ENCODE measurements at places on chromosomes 1 and 21.
A peak's percentile ranks its signal among the peaks of the same experiment; 100 is the strongest.

GRCh38 chr1:213159376-213159775 lies 108.3 kb downstream of the RPS6KC1 start:
- no peak for DNase-seq

DNA sequence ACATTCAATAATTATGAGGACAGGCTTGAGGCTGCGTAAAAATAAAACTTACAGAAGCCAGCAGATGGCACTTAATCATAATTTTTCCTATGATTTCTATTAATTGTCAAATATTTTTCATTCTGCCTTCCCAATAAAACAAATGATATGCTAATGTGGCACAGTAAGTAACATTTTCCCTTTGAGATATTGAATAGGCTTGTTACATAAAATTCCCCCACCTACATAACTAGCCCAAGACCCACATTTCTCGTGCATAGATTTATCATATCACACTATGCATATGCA lies 55.4 kb upstream of the PTGFRN start:
- DNase-seq: no peak

DNA sequence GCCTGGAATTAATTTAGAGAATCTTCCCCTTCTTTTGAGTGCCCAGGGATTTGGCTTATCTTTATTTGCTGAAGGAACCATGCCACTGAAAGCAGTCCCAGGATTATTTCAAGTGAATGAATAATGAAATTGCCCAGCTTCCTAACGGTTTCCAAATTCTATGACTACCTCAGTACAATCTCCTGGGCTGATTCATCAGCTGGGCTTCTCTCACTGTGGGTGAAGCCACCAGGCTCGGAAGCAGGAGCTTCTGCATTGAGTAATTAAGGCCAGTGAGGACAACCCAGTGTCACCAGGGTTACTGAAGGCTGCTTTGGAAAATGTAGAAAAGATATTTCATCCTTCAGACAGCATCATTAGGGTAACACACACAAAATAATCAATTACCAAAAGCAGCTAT lies 169.8 kb downstream of the DAB1 start:
- no peak for DNase-seq

- DNase-seq: no peak
Observed at GRCh38 chr1:226886122-226886901, 15.9 kb downstream of the PSEN2 start.

DNA sequence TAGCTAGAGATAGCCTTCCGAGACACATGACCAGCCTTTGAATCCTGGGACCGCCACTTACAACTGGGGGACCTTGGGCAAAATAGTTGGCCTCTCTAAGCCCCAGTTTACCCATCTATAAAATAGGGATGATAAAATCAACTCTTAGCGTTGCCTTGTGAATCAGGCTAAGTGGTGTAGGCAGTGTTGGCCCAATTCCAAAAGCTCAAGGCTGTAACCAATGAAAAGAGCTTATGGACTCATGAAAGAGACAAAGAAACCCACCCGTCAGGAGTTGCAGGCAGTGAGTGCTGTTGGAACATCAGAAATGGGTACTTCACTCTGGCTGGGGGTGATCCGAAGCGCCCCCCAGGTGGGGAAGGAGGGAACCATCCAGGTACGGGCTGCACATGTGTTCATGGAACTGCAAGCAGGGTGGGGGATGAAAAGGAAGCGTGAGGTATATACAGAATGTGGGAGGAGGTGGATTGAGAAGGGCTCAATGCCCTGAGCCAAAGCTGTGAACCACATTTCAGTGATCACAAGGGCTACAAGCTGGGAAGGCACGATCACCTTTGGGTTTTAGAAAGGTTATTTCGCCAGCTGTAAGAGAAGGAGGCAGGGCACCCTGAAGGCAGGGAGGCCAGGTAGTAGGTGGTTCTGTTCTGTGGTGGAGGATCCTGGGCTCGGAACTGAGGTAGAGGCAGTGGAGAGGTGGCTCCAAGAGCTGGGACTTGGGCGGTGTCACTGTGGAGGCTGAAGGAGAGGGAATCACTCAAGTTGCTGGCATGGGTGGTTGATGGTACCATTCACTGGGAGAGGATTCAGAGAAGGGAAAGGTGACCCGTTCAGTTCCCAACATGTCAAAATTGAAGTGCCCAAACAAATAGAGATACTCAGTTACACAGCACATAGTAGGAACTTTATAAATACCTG lies 11.4 kb upstream of the KIAA1614 start:
- no peak for DNase-seq

DNA sequence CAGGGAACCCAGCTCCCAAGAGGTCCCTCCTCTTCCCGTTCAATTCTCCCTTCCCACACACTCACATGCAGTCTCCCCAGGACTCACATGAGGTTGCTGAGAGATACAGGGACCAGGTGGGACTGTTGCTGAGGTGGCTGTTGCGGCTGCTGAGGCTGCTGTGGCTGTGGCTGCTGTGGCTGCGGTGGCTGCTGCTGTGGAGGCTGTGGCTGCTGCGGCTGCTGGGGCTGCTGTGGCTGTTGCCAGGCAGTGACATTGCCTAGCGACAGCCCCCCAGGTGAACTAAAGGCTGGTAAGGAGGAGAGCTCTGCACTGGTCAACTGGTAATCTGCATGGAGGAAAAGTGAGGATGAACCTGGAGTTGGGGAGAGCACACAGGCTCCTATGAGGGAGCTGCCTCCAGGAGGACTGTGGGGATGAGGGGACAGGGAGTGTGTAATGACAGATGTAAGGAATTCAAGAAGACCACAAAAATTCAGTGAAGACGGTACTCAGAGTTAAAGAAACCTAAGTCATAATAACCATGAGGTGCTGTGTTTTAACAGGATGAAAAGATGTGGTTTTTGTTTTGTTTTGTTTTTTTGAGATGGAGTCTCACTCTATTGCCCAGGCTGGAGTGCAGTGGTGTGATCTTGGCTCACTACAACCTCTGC lies 31.8 kb downstream of the MEF2D start:
- no peak for DNase-seq

DNA sequence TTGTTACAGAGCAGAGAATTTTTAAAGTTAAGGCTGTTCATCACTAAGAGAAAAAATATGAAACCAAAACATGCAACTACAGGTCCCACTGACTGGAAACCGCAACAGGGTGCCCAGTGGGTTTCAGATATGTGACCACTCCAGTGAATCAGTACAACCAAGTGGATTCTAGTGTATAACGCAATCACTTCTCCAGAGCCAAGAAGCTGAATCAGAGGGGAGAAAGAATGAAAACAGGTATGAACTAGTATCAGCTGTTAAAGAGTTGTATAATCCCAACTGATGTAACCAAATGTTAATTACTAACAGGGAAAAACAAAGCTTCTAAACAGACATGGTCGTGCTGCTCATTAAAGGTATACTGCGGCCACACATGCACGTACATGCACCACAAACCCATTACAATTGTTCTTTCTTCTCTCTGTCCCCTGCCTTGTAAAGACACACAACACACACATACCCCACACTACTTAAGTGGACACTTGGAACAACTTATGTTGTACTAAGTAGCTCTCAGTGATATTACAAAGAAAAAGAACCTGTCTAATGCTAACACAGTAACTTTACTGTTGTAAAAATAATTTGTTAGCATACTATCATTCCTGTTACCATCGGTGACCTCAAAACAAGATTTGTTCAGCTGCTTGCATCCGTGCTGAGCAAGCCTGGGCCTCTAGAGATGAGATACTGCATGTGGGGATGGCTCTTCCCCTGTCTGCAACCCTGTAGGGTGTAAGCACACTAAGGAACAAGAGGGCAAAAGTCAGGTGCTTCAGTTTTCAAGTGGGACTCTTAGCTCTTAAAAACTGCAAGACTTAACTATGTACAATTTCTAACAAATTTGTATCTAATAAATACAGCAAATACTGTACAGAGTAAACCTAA lies 74.2 kb downstream of the PTPN14 start:
- DNase-seq: peak; percentile 56

DNA sequence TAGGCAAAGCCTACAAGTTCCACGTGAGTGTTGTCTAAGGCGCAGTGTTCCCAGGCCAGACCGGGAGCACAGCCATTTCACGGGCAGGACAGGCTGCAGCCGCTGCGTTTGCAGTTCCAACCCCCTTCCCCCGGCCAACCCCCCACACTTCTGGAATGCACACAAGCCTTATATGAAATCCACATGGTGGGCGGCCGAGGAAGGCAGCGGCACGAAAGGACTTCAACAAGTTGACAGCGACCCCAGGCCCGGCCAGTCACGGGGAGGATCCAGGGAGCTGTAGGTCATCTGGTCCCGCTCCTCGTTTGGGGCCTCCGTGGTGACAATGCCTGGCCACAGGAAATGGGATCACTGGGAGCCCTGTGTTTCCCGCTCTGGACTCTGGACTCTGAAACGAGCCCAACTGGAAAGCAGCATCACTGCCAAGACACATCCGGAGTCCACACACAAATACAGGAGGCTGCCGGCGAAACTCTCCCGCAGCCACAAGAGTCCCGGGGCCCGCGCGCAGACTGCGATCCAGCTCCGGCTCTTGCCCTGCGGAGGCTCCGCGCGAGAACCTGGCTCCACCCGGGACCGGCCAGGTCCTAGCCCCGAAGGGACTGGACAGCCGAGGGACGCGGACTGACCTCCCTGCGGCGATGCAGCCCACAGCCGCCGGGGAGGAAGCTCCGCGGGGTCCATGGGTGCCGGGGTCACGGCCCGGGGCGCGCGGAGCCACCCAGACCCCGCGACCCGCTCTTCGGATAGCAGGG lies 794 bp downstream of the NID1 start:
- no peak for DNase-seq

DNA sequence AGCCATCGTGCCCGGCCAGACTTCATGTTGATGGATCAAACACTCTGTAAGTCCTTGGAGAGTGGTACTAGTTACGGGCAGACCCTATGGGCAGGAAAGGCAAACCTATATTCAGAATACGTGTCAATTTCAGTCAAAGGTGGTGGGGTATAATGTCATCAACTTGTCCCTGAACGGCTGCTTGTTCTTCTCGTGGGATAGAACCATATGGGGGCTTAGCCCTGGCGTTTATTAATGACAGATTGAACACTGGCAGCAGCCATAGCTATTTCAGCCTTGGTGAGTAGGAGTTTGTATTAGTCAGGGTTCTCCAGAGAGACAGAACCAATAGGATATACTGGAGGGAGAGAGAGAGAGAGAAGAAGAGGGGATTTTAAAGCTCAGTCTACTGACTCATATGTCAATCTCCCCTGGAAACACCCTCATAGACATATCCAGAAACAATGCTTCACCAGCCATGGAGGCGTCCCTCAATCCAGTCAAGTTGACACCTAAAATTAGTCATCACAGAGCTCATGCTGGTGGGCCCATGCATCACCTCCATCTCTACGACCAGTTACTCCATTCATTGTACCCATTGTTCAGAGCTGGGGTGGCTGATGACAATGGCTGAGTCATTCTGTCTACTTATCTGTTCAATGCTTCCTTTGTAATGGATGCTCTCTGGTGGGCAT lies 16.1 kb upstream of the AQP10 start:
- no peak for DNase-seq
